ENCODE measurements at places on chromosomes 4 and X. TPM values are rescaled to one million over a fixed set of nuclear protein-coding genes. Genes with fewer than 3 reads are reported as not detected.

F8 gene
- 49.4 TPM for total RNA-seq

ZDHHC15 gene
- total RNA-seq: 3.5 TPM

WNK3 gene
- total RNA-seq: 0.92 TPM

DNA sequence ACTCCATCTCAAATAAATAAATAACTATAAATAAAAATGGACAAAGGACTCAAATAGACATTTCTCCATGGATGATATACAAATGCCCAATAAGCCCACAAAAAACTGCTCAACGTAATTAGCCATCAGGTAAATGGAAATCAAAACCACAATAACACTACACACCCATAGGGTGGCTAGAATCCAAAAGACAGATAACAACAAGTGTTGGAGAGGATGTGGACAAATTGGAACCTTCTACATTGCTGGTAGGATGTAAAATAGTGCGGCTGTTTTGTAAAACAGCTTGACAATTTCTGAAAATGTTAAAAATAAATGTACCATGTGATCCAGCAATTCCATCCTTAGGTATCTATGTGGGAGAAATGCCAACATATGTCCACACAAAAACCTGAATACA, 52.1 kb downstream of the ZNF157 start:
- no peak for DNase-seq

GRCh38 chr4:67084783-67085182, 460.5 kb downstream of the CENPC start:
- no peak for DNase-seq

- no peak for DNase-seq
Observed at GRCh38 chr4:113732-114131, 10.6 kb upstream of the ZNF718 start.

DNA sequence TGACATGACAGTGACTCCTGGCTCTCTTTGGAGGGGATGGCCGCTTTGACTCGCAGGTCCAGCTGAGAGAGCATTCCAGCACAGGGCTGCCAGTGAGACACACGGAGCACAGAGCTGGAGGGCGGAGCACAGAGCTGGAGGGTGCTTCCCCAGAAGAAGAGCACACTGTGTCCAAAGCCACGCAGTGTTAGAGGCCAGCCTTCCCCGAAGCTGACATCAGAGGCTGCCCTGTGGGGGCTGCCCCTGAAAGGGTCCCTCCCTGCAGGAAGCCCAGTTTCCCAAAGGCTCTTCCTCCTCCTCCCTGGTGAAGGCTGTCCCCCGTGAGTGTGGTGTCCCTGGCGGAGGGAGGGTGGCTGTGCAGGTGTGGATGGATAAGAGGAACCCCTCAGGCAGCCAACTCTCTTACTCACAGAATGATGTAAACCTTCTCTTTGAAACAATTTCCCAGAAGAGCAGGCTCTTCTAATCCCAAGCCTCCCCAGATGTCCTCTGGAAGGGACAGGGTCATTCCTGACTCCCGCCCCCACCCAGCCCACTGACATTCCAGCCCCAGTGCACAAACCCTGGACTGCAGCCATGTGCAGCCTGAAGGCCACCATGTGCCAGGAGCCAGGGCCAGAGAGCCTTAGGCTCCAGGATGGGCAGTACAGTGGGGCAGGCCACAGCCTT, 53.4 kb downstream of the PSAPL1 start:
- peak; percentile 46 for DNase-seq

- no peak for DNase-seq
Observed at GRCh38 chr4:63171341-63171740, 1237.9 kb downstream of the TECRL start.

- DNase-seq: no peak
Observed at GRCh38 chrX:23598575-23598974, 68.7 kb upstream of the PRDX4 start.

GRCh38 chrX:140432346-140433175, 72.3 kb downstream of the SOX3 start:
- peak; percentile 52 for DNase-seq

DNA sequence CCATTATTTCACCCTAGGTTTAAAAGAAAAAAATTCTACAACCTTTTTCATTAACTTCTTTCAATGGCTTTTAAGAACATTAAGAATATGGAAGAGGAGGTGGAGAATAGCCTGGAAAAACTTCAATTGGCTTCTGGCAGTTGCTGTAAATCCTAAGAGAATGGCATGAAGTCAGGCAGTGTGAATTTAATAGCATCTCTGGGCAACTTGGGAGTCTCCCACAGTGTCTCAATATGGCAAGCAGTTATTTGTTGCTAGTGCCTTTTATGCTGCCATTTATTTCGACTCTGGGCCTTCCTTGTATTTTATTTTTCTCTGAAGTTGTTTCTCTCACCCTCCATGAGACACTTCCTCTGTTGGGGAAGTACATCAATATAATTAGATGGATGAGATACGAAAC, 322.1 kb downstream of the CBLL2 start:
- no peak for DNase-seq

GRCh38 chrX:84865113-84865512, 138.6 kb upstream of the APOOL start:
- DNase-seq: no peak
